NCI-H460 (cell line): ENCODE measurements at places on chromosomes 12 and 14.

GRCh38 chr14:55467307-55467706, 26.9 kb upstream of the TBPL2 start:
- DNase-seq = no peak

DNA sequence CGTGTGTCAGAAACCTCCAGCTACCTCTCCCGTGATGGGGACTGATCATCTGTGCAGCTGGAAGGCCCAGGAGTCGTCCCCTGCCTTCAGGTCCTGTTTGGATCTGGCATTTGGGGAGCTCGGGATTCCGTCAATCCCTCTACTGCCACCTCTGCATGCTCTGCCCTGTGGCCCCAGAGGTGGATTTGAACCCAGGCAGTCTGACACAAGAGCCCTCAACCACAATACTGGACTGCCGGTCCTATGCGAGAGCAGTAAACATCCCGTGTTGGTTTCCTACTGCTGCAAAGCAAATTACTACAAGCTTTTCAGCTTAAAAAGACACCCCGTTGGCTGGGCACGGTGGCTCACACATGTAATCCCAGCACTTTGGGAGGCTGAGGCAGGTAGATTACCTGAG, 121.9 kb upstream of the FKBP4 start:
- no peak for DNase-seq

DNA sequence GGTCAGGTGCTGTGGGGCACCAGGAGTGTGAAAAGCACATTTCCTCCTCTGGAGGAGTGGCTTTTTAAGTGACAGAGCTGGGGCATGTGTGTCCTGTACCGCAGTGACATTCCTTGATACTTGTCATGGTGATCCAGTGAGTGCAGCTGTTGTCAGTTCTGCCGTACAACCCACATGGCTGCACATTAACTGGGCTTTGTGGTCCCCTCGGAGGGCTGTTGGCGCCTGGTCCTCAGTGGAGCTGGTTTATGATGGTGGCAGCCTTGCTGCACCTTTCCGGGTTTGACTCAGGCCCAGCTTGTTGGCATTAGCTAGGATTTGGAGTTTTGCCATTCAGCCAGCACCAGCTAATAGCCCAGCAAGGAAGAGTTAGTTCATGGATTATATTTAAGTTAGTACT, 77.0 kb downstream of the SLC25A47 start:
- DNase-seq = no peak

GRCh38 chr12:127781336-127781735, 485.6 kb upstream of the TMEM132C start:
- DNase-seq = no peak

GRCh38 chr14:93082576-93083001, 33.1 kb downstream of the ITPK1 start:
- DNase-seq = no peak

DNA sequence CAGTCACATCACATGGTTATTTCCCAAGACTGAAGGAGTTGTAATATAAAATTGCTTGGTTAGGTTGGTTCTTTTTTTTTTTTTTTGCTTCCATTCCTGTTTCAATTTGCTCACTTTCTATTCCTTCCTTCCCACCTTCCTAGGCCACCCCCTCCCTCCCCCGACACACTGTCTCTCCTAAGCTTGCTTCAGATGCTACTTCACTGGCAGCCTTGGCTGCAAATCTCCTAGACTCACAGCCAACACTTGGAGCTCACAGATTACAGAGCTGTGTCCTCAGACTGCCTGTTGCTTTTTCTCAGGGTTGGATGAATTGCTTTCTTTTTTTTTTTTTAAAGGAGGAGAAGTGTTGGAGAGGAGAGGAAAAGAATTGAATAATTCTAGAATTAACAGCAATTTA, 77.3 kb upstream of the GRIN2B start:
- DNase-seq = no peak

DNA sequence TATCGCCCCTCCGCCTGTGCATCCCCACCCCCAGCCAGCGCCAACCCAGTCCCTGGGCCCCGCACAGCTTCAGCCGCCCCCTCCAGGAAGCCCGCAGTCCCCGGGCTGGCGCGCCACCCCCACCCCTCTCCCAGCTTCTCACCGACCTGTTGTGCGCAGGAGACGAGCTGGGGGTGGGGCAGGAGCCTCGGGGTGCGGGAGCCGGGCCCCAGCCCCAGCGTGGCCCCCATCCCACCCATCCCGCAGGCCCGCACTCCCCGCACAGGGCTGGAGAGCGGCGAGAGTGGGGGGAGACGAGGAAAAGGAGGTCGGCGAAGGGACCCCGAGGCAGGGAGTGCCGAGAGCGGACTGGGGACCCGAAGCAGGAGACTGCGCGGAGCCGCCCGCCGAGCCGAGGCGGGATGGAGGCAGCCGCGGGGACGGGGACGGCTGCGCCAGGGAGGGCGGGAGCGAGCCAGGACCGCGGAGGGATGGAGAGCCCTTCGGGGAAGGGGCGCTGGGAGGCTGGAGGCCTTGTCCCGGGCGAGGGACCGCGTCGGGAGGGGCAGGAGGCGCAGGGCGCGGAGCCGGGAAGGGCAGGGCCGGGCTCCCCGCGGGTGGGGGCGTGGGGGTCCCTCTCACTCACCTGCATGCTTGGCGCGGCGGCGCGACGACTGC, 498 bp downstream of the PIANP start:
- DNase-seq = no peak

GRCh38 chr12:23083267-23083666, 458.3 kb downstream of the ETNK1 start:
- no peak for DNase-seq

DNA sequence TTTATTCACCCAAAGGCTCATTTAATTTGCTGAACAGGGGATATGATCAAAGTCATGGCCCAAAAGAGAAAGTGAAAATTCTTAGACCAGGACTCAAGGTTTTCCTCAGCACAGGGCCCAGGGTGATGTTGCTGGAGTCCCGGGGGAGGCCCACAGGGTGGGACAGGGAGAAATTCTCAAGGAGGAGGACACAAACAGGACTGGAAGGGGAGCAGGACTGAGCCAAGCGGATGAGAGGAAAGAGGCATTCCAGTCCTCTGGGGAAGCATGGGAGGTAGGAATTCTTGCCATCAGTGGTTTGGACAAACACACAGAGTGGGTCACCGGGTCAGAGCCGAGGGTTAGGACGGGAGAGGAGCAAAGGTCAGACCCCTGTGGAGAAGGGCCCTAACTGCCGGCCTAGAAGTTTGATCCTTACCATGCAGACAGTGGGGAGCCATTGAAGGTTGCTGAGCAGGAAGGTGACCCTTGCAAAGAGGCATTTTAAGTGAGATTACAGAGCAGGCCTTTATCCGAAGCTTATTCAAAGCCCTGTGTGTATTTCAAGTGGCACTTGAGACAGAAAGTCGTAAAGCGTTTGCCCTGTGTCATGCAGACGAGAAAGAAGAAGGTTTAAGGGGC, 68.4 kb upstream of the PTGR2 start:
- DNase-seq = no peak

- no peak for DNase-seq
Observed at GRCh38 chr12:16076970-16077522, 165.9 kb downstream of the DERA start.

GRCh38 chr14:42814817-42815216, 1208.1 kb downstream of the LRFN5 start:
- no peak for DNase-seq

DNA sequence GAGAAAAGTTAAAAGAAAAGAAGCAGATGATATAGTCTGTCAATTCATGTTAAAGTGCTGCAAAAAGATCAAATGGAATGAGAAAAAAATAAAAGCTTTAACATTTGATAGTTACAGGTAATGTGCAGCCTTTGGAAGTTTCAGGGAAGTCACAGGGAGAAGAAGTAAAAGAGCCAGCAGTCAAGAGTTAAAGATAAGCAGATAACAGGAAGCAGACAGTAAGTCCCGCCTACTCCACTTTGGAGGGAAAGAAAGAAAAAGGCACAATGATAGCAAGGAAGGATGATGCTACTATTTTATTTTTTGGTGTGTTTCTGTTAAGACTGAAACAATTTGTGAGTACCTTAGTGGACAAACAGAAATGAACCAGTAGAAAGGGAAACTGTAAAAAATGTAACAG, 111.1 kb upstream of the KRR1 start:
- no peak for DNase-seq

GRCh38 chr12:65938807-65939206, 114.5 kb downstream of the HMGA2 start:
- no peak for DNase-seq

GRCh38 chr12:124174451-124175348, 120.2 kb upstream of the RFLNA start:
- no peak for DNase-seq
